Brain microvascular endothelial cell (primary cell): ENCODE measurements at places on chromosomes 7 and 10.
A peak's percentile ranks its signal among the peaks of the same experiment; 100 is the strongest.

GRCh38 chr10:35501923-35502322 is 103.2 kb upstream of the GJD4 start:
- no peak for DNase-seq

DNA sequence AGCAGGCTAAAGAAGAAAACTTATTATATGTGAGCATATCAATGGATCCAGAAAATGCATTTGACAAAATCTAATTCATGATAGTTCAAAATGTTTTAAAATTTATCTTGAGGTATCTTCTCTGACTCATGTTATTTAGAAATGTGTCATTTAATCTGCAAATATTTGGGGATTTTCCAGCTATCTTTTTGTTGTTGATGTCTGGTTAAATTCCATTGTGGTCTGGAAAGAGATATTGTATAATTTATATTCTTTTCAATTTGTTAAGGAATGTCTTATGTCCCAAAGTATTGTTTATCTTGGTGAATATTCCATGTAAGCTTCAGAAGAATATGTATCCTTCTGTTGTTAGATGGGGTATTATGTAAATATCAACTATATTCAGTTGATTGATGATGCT is 942.5 kb downstream of the KCNMA1 start:
- no peak for DNase-seq

DNA sequence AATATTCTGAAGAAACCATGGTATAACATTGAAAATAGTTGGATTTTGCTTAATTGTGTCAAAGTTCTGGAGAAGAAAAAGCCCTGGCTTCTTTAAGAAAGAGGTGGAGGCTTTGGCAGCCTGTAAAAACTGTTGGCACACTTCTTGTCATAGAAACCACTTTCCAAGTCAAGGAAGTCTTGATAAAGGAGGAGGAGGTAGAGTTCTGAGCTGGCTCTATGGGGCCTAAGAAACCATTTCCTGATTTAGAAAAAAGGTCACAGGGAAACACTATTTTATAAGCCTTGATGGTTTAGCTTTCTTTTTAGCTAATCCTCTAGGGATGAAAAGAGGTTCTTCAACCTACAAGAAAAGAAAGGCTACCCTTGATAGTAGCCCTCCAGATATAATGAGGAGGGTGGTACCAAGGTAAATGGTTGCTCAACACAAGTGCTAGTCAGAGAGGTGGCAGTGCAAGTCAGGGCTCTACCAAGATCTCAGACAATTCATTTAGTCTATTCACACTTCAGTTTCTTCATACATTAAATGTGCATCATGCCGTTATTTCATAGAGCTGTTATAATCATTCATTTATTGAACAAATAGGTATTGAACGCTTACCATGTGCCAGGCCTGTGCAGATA is 346.9 kb downstream of the RNLS start:
- no peak for DNase-seq

- no peak for DNase-seq
These were observed 10.2 kb upstream of the TMEM248 start for GRCh38 chr7:66910789-66911188.

GRCh38 chr10:87615856-87616255 is 43.8 kb upstream of the PAPSS2 start:
- DNase-seq, result no peak

DNA sequence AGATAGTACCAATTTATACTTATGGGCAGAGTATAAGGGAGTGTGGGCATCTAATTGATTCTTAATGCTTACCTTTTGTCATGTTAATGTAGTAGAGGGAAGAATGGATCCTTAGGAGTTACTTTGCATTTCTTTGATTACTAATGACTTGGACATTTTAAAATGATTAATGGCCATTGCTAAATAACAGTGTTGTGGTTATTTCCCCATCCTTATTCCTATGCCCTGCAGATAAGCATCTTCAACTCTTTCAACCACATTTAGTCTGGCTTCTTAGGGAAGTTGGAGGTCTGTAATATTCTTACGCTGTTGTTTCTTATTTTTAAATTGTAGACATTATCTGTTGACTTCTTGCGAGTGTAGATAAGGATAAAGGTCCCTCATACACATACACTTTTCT is 37.2 kb downstream of the KAT6B start:
- no peak for DNase-seq

DNA sequence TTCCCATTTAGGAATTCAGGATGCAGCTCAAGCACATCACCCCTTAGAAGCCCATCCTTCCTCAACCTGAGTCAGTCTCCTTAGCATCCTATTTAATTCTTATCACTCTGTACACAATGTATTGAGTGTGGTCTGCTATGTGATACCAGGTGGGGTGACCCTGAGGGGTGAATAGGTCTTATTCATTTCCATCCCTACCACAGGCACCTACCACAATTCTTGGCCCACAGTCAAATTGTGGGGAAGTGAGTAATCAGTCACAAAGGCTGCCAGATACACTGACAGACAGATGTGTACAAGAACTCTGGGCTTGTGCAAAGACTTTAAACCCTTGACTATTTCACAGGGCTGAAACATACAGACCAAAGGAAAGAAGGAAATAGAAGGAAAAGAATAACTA is 560.5 kb downstream of the PARD3 start:
- DNase-seq, result peak; percentile 74

DNA sequence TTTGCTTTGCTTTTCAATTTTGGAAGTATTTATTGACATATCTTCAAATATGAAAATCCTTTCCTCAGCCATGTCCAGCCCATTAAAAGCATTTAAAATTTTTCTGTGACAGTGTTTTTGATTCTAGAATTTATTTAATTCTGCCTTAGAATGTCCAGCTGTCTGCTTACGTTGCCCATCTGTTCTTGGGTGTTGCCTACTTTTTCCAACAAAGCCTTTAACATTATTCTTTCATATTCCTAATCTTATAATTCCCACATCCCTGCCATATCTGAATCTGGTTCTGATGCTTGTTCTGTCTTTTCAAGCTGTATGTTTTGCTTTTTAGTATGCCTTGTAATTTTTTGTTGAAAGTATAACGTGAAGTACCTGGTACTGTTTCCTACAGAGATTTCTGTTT is 204.7 kb upstream of the VSTM2A start:
- no peak for DNase-seq

GRCh38 chr10:79150444-79150754 is 81.6 kb downstream of the ZMIZ1 start:
- DNase-seq, result no peak

DNA sequence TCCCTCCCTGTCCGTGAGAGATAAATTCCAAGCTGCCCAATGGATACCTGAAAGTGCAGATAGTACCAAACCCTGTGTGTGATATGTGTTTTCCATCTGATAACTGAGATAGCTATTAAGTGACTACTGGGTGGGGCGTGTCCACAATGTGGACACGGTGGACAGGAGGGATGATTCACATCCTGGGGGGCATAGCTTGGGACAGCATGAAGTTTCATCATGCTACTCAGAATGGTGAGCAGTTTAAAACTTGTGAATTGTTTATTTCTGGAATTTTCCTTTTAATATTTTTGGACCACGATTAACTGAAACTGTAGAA is 158.6 kb downstream of the CREB5 start:
- DNase-seq, result peak; percentile 52

- peak; percentile 93 for DNase-seq
These were observed 103.8 kb downstream of the CNNM2 start for GRCh38 chr10:103021900-103022293.

- DNase-seq, result no peak
These were observed 8.8 kb upstream of the ZPBP start for GRCh38 chr7:50101873-50102272.

GRCh38 chr7:80748363-80749042 is 110.1 kb downstream of the CD36 start:
- no peak for DNase-seq

GRCh38 chr7:47574482-47575329 is 7.2 kb downstream of the TNS3 start:
- DNase-seq, result no peak

DNA sequence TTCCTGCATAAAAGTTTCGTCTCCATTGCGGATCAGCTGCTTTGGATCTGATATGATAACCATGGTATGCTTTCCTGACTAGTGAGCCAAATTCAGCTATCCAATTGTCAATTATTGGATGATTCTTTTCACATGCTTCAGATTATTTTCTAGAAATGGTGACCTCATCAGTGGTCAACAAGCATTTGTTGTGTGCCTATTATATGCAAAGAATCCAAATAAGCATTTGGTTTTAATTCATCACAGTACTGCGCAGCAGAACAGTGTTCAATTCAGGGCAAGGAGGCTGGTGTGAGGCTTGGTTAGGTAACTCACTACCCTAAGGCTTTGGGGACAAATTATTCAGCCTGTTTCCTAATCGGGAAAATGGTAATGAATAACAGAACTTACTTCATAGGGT is 200.5 kb downstream of the SKAP2 start:
- no peak for DNase-seq

GRCh38 chr10:60717852-60718251 is 60.4 kb upstream of the CDK1 start:
- DNase-seq, result no peak

- no peak for DNase-seq
These were observed 105.3 kb downstream of the NPTX2 start for GRCh38 chr7:98722402-98722801.

- no peak for DNase-seq
These were observed 46.3 kb downstream of the MRPL32 start for GRCh38 chr7:42978496-42978895.

DNA sequence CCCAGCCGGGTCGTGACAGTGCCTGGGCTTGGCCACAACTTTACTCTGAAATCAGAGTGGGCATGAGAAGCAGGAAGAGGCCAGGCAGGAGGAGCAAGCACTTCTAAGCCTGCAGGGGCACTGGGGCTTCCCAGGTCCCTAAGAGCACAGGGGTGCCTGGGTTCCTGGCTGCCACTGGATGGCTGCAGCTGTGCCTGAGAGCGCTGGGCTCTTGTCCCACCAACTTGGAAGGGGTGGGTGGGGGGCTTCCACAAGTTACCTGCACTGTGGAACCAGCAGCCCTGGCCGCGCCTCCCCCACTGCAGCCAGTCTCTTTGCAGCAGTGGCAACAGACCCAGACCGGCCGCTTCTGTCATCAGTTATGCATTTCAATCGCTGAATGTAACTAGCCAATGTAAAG is 434.7 kb upstream of the GRM3 start:
- DNase-seq, result no peak

DNA sequence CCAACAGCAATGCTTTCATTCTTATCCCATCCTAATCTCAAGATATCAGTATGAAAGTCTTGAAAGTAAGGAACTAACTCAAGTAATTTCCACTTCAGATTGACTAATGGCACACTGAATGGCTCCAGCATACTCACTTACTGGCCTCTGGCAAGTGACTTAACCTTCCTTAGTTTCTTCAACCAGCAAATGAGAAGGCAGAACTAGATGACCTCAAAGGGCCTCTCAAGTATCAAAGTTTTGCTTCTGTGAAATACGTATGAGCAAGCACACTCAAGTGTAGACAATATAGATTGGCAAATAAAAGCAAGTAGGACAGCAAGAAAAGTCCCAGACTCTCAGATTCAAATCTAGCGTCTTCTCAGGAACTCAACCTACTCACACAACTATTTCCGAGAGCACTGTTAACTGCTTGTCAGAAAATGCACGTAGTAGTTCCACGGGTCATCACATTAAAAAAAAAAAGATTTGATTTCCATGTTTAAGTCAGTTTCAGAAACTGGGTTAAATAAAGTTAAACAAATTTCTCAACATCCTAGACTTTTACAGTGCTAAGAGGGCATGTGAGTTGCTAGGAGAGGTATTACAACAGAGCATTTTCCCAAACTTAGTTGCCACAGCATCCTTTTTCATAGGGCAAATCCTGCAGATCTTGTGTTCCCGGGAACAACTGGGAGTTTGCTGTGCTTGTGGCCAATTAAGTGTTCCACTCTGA is 276.9 kb upstream of the KLF14 start:
- DNase-seq, result no peak

DNA sequence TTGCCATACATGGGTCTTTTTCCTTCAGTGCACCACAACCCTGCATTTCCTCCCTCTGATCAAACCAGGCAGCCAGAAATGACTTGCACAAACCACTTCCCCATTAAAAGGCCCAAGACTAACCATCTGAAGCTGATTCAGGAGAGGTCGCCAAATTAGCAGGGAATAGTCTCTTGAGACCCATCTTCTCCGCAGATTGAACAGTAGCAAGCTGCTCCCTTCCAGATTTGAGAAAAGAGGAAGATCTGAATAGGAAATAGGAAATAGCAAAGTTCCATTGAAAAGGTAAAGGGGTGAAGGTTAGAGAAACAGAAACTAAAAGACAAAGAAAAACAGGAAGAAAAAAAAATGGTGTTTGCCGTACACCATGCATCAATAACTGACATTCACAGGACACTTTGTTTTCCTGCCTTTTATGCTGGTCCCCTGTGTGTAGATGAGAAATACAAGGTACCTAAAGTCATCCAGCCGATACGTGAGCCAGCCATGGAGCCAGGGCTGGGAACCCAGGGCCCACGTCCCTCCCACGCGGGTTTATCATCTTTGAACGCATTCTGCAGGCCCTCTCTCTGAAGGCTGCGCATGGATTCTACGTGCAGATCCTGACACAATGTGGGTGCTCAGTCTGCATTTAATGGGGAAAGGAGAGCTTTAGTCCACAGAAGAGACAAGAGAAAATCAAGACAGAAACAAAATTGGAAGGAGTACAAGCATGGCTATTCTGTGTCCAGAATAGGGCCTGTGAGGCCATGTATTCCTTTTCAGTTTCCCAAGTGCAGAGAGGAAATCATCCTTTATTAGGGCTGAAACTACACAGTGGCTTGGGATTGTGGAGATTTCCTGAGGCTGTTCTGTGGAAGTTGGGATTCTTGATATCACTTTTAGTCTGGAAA is 268.4 kb upstream of the NPVF start:
- no peak for DNase-seq

GRCh38 chr7:51973939-51974338 is 657.3 kb upstream of the COBL start:
- DNase-seq, result no peak

GRCh38 chr7:103003004-103003403 is 71.6 kb downstream of the FBXL13 start:
- DNase-seq, result no peak

- no peak for DNase-seq
These were observed 2.1 kb upstream of the PALD1 start for GRCh38 chr10:70476249-70477035.

DNA sequence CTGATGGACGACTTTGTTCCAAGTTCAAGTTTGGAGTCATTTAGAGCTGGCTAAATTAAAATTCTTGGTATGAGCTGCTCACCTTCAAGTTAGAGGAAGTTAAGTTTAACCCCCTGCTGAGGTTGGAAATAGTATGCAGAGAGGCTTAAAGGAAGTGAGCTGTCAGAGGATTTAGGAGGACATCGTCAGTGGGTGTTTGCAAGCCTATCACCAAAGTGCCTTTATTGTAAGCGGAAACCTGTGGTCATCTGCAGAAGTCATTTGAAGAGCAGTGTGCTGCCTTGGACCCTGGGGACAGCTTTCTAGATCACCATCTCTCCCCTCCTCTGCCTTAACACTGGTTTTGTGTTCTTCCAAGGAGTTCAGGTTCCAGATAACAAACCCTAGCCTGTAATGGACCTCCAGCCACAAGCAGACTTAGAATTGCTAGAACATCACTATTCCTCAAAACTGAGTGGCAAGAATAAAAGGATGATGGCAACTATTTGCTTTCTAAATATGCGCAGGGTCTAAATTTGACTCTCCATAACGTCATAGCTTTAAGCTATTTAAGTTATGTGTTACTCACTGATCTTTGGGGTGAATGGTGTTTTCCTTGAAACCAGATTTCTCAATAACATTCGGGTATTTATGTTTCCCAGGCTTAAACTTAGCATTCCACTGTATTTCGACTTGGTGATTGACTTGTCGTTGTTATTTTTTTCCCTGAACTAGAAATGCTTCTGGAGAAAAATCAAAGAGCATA is 93.4 kb downstream of the SLC39A12 start:
- peak; percentile 81 for DNase-seq

GRCh38 chr10:94083662-94084265 is 90.0 kb downstream of the PLCE1 start:
- DNase-seq, result no peak
